Stimulated activated CD8-positive, alpha-beta memory T cell treated with anti-CD3 and anti-CD28 coated beads, Interleukin-7, amount 100 ng/mL, for 4 hours (primary cell): ENCODE measurements at places on chromosomes 6 and 20.

DNA sequence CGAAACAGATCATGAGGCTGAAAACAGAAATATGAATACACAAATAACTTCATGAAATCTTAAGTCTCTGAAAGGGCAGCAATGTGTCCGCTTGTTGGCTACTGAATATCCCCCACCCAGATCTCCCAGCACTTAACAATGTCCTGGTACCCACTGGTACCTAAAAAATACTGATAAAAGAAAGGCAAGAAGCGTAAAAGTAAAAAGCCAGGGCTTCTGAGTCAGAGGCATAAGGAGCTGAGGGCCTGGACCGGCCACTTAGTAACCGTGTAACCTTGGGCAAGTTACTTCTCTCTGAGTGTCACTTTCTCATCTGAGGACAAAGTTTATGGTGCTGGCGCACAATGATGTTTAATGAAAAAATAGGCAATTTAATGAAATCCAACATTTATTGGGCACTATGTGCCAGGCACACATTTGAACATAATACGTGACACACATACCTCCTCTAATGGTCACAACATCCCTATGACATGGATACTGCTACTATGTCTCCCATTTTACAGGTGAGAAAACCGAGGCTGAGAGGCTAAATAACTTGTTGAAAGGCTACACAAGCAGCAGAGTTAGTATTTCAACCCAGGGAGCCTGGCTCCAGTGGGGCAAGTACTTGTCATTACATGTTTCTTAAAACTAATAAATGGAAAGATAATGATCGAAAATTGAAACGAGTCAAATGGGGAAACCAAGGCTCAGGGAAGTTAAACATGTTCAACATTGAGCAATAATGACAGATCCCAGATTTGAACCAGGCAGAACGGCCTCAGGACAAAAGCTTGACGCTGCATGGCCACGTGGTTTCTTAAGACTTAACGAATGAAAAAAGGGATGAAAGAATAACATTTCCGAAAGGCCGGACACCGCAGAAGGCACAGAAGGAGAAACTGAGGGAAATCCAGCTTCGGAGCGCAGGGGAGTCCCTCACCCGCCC lies 828 bp downstream of the TP53RK start:
- no peak for DNase-seq

- no peak for DNase-seq
These were observed 243.9 kb downstream of the TAF4 start for GRCh38 chr20:61821735-61822134.

DNA sequence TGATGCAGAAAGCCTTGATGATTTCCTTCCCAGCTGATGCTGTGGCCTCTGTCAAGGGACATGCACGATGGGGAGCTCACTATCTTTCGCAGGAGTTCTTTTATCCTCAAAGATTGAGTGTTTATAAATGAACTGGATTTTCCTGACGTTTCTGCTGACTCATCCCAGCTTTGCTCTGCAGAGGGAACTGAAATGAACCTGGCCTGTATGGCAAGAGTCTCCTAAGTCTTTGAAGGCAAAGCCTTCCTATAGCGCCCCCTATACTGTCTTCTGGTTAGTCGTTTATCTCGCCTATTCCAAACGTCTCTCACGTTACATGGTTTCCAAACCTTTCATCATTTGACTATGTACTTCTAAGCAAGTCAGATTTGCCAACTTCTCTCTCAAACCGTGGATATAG lies 565.3 kb downstream of the KIF16B start:
- no peak for DNase-seq

- no peak for DNase-seq
These were observed 3.3 kb downstream of the ACTL10 start for GRCh38 chr20:33669873-33670640.

DNA sequence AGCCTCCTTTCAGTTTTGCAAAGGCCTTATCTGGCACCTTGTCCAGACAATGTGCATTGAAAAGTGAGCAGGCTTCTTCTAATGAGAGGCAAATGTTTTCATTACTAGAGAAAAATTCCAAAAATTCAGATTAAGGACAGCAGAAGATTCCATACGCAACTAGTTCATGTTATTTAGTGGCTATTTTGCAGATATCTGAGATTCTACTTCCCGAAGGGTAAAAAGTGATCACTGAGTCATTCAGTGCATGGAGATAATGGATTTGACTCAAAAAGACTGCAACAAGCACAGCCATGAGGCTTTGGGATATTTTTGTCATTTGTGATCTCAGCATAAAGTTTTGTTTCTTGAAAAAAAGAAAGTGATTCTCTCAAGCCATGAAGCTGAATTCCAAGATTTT lies 29.9 kb downstream of the METTL24 start:
- DNase-seq, result no peak

- DNase-seq, result no peak
These were observed 20.4 kb downstream of the SNPH start for GRCh38 chr20:1286267-1287024.
